ENCODE measurements at places on chromosomes 1 and 21.

DNA sequence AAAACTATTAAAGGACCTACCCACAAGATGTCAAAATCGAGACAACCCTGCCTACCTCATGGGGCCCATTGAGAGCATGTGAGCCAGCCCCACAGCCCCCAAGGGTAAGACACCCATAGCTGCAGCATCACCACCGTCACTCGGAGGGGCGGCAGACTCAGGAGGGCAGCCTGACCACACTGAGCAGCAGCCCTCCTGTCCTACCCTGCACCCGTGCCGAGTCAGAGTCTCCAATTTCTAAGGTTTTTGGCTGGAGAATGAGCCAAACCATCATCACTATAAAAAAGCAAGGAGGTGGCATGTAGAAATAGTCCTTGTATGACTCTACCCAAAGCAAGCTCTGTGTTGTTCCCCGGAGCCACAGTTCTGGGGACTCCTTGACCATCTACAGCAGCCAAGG lies 94.7 kb downstream of the SSBP3 start:
- DNase-seq: no peak

GRCh38 chr1:59880735-59881134 lies 45.8 kb downstream of the CYP2J2 start:
- no peak for DNase-seq

DNA sequence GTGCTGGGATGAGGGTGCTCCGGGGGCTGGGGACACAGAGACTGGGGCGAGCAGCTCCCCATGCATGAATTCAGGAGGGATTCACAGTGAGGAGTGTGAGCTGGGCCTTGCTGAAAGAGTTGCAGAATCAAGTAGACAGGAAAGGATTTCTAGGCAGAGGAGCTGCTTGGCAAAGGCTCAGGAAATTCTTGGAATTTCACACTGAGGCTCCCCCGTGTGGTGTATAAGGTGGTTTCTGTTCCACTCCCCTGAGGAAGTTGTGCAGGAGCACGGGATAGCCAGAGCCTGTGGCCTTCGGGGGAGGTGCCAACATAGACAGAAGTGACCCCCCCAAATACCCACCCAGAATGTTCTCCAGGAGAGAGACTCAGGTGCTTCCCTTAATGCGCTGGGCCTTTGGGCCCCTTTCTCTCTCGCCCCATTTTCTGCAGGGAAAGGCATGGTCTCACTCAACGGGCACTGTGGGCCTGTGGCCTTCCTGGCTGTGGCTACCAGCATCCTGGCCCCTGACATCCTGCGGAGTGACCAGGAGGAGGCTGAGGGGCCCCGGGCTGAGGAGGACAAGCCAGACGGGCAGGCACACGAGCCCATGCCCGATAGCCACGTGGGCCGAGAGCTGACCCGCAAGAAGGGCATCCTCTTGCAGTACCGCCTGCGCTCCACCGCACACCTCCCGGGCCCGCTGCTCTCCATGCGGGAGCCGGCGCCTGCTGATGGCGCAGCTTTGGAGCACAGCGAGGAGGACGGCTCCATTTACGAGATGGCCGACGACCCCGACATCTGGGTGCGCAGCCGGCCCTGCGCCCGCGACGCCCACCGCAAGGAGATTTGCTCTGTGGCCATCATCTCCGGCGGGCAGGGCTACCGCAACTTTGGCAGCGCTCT lies 58.5 kb upstream of the ACTL8 start:
- DNase-seq: no peak

DNA sequence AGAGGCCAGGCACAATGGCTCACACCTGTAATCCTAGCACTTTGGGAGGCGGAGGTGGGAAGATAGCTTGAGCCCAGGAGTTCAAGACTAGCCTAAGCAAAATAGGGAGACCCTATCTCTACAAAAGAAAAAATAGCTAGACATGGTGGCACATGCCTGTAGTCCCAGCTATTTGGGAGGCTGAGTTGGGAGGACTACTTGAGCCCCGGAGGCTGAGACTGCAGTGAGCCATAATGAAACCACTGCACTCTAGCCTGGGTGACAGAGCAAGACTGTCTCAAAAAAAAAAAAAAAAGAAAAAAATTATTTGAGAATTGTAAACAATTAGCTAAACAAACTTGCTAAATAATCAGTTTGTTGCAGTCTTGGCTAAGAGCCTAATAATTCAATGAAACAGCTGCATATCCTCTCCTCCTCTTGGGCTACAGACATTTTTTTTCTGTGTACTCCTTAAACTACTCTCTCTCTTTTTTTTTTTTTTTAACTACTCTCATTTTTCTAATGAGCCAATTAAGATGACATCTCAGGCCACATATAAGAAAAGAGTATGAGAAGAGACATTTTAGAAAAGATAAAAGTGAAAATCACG lies 10.5 kb upstream of the DNAJB4 start:
- no peak for DNase-seq

DNA sequence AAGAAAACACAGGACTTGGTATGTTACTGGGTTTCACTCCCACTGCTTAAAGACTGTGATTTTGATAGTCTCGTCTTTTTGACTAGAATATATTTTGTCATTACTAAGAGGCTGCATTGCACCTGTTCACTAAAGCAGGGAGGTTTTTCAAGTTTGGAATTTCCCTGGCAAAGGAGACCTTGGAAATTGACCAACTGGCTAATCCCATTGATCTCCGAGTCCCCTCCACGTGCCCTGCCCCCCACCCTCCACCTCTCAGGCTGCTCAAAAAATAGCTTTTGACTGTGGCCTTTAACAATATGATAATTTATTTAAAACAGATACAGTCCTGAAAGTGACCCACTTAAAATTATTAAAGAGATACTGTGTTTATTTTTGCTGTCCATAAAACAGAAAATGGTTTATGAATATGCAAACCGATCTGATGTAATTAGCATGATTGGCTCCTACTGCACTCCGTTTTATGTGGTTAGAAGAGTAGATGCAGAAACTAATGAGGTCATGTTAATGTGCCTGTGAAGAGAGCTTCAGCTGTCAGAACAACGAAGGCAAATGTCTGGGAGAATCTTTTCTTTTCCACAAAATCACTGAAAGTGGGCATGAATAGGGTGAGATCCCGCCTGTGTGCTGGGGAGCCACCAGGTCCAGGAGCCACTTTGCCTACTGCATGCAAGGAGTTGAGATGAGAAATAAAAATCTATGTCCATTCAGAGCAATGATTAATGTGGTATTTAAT lies 361.5 kb downstream of the RRAGC start:
- DNase-seq: no peak

GRCh38 chr1:161330346-161330745 lies 16.2 kb downstream of the SDHC start:
- DNase-seq: no peak

DNA sequence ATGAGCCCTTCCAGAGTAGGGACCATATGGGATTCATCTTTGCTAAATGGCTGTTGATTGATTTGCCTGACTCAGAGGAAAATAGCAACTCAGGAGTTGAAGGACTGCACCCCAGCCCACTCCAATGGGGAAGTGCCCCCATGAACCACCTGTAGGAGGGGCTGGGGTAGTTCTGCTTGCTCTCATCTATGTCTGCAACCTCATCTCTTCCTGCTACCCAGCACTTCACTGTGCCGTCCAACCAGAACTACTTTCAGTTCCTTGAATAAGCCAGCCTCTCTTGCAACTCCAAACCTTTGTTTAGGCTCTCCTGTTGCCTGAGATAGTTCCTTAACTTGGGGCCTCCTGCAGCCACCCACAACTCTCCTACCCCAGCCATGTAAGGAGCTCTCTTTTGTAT lies 26.6 kb downstream of the BEND5 start:
- no peak for DNase-seq

DNA sequence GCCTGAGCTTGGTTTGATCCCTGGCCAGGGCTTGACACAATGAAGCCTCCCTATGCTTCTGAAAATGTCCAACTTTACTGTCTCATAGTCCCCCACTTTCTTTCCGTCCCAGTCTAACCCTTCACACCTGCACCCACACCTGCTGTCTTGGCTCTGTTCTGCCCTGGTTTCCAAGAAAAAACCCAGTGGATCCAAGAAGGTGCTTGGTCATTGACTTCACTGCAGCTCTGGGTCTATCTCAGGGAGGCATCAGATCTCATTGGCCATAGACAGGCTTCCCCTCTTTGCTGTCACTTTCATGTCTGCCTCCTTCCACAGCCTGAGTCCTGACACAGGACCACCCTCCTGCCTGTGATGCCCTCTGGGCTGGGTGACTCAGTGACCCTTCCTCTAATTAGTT lies 37.8 kb upstream of the ETV3 start:
- DNase-seq: no peak

GRCh38 chr1:26164861-26165842 lies 3.6 kb downstream of the C1orf232 start:
- no peak for DNase-seq

- DNase-seq: no peak
Measured at GRCh38 chr21:44994695-44995342, 55.0 kb downstream of the SLX9 start.

GRCh38 chr1:10508511-10508951 lies 33.8 kb downstream of the PEX14 start:
- peak; percentile 86 for DNase-seq

DNA sequence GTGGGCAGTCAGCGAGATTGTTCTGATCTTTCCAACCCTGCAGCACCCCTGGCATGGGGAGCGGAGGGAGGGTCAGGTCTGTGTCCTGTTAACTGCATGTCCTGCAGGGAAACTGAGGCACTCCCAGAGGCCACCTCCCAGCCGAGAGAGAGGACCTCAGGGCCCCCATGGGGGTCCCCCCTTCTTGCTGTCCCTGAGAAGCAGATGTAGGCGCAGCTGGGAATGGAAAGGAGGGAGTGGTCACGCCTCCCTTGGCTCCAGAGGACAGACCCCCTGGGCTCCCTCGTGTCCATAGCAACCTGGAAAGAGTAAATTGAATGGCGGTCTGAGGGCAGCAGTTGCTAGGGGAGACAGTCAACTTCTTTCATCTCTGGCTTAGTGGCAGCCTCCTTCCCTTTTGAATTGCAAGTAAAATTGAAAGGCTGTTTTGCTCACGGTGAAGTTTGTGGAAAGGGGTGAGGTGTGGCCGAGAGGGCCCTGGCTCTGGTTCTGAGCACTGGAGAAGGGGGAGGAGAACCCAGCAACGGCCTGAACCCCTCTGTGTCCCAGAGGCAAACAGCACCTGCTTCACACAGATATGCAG lies 4.9 kb downstream of the CROCC start:
- peak; percentile 98 for DNase-seq

- peak; percentile 59 for DNase-seq
Measured at GRCh38 chr1:21623410-21623961, 45.7 kb downstream of the RAP1GAP start.

- DNase-seq: no peak
Measured at GRCh38 chr1:183884526-183884925, 79.6 kb downstream of the RGL1 start.

- DNase-seq: no peak
Measured at GRCh38 chr1:40973912-40974311, 5.6 kb upstream of the CTPS1 start.

DNA sequence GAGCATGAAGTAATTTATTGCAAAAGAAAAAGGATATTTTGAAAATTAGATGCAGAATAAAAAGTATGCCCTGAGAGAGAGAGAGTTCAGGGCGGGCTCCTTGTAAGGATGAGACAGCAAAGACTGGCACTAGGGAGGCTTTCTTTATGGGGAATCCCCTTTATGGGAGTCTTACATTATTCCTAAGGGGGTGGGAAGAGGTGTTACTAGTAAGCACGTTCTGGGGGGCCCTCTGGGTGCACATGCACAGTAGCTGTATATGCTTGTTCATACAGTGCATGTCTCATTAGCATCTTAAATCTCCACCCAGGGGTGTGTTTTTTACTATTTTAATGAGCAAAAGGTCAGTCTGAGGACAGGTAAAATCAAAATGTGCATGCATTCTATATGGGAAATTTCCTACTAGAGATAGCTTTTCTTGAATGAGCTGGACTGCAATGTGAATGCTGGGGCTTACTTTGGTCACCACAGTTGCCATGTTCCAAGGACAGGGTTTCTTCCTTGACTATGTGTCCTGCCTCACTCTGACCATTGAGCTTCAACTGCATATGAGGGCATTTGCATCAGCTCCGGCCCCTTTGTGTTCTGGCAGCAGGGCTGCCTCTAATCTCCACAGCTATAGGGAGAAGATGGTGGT lies 614.1 kb downstream of the NUF2 start:
- no peak for DNase-seq

DNA sequence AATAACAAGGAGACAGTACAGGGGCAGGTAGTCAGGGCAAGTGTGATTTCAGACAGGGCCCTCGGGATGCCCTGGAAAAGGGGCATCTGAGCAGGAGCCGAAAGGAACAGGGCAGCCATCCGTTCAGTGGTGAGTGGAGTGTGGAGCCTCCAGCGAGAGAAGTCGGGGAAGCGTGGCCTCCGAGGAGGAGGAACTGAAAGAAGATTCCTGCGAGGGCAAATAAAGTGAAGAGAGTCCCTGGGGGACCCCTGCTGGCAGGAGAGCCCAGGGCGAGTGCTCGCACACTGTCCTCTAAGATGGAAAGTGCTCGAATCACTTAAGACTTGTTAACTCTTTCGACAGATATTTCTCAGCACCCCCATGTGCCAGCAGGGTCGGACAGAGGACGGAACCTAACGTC lies 3.5 kb upstream of the UTS2 start:
- DNase-seq: peak; percentile 19

GRCh38 chr1:8223526-8223925 lies 94.4 kb upstream of the SLC45A1 start:
- DNase-seq: no peak

- DNase-seq: no peak
Measured at GRCh38 chr1:202682477-202682876, 27.8 kb downstream of the SYT2 start.

DNA sequence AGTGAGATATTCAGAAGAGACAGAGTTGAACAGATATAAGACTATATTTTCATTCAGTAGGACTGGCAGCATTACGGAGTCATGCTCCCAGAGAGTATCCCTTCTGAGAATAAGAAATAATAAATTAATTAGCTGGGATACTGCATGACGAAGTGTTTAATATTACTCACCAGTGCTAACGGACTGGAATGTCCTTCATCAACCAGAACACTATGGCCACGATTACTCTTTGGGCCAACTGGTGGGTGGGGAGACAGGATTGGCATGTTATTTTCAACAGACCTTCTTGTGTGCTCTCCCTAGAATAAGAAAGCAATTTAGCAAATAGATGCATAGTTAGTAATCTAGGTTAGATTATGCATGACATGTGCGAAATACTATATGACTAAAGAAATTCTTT lies 32.4 kb downstream of the ERICH3 start:
- no peak for DNase-seq

DNA sequence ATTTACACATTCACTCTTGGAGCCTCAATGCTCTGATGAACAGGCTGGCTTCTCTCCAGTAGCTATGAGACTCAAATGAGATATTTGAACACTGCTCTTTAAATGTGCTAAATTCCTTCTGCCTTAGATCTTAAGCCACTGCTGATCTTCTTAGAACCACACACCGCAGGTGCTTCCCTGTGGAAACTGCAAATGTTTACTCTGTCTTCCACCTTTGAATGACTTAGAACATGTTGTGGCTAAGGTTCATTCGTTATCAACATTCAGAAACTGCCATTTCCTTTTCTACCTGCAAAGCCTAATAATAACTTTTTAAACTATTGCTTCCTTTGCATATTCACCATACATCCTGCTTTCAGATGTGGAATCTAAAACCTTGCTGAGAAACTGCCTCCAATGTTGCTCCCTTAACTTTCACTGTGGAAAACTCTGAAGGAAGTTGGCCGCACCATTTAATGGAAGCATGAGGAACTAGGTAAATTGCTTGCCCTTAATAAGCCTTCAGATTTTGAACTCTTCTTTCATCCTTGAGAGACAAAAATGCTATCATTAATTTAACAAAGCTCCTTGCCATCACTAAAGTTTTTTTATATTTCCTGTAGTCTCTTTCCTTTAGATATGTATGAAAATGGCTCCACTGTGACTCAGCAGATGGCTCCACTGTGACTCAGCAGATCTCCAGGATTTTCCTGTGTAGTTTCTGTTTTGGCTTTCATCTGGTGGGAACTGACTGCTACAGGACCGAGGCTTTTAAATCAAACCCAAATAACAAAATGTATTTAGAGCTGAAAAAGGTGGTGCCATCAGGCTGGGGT lies 143.8 kb downstream of the TNFSF18 start:
- no peak for DNase-seq

All from DMS79 (cell line).